ENCODE measurements at places on chromosomes 7 and 10. TPM values are rescaled to one million over a fixed set of nuclear protein-coding genes. Genes with fewer than 3 reads are reported as not detected.

DNA sequence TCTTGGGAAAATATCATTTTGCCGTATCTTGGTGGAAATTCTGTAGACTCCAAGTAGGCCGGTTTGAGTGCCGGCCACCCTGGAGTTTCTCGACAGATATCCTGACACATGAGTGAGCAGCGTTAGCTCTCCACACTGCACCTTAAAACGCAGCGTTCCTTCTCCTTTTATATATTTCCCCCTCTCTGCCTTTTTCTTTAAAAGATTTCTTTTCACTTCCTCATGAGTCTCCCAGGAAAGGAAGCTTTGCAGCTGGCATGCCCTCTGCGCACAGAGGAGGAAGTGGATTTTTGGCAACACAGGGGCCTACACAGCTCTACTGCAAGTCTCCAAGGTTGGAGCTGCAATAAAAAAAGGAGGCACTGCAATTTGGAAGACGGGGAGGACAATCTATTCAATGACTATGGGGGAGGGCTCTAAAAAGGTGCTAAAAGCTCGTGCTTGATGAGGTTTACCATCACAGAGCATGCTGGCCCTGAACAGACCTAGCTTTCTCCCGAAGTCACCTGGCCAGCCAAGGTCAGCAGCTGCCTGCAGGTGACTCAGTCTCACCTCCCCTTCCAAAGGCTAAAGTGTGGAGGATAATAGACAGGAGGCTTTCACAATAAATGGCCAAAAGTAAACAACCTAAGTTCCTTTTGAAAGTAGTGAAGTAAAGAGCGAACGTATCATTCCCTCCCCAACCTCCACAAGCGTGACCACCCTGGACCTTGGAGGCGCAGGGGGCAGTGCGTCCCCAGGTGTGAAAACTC is 252.8 kb downstream of the ZMYND11 start:
- no peak for DNase-seq

FGFR2 gene
- total RNA-seq: 0.17 TPM

DNA sequence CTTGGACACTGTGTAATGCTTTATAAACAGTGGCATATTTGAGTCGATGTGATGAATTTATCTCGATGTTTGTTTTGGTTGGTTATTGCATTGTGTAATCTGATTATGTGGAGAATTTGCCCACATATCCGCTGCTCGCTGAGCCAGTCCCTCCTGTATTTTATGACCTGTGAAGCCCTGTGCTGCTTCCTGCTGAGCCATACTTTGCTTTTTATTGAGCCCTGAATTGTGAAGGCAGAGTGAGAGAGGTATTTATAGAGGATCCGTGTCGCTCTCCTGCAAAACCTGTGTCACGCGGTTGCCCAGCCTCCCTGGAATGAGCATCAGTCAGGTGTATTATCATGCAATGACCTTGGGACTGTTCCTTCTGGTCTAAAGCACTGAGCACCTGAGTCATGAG is 253.7 kb downstream of the ARHGAP21 start:
- peak; percentile 89 for DNase-seq

DNA sequence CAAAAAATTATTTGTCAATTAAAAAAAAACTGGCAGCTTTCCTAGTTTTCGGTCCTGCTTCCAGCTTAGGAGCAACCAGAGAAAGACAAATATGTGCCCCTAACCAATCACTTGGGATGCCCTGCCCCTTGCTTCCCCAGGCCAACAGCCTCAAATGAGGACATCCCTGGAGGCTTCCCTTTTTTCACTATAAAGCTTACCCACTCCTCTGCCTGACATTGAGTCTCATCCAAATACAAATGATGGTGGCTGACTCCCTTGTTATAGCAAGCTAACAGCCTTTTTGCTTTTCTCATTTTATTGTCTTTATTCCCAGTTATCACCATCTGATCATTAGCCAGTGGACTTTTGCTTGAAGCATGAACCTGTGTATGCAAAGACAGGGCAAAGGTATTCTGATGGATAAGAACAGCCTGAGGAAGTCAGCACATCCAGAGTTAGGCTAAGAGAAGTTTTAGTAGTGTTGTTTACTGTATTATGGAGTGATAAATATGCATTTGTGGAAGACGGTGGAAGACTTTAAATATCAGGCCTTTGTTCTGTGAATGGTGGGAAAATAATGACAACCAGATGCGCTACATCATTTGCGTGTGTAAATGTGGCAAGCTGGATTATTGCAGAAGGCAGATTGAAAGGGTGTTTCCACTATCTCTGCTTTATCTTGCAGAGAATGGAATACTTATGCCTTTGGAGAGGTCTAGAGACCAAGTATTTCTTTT is 1.7 kb upstream of the CCM2 start:
- DNase-seq: no peak

- no peak for DNase-seq
Measured at GRCh38 chr10:48880016-48880705, 59.5 kb downstream of the LRRC18 start.

GRCh38 chr10:57815949-57816348 is 451.7 kb downstream of the IPMK start:
- DNase-seq: peak; percentile 67

- DNase-seq: peak; percentile 84
Measured at GRCh38 chr10:43128958-43129706, 9.1 kb upstream of the CSGALNACT2 start.

DNA sequence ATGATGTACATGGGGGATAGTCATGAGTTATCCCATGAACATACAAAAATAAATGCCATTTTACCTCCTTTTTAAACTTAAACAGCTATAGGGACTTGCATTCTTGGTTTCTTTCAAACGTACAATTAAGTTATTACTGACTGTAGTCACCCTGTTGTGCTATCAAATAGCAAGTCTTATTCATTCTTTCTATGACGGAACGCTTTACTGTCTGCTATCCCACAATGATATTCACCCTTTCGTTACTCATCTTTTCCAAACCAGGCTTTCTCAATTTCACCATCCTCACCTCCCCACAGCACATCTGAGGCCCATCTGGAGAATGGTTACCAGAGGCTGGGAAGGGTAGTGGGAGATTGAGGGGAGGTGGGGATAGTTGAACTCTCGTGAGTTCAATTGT is 218.8 kb downstream of the PHF14 start:
- DNase-seq: no peak

NFKB2 gene
- total RNA-seq: 45.0 TPM

DNA sequence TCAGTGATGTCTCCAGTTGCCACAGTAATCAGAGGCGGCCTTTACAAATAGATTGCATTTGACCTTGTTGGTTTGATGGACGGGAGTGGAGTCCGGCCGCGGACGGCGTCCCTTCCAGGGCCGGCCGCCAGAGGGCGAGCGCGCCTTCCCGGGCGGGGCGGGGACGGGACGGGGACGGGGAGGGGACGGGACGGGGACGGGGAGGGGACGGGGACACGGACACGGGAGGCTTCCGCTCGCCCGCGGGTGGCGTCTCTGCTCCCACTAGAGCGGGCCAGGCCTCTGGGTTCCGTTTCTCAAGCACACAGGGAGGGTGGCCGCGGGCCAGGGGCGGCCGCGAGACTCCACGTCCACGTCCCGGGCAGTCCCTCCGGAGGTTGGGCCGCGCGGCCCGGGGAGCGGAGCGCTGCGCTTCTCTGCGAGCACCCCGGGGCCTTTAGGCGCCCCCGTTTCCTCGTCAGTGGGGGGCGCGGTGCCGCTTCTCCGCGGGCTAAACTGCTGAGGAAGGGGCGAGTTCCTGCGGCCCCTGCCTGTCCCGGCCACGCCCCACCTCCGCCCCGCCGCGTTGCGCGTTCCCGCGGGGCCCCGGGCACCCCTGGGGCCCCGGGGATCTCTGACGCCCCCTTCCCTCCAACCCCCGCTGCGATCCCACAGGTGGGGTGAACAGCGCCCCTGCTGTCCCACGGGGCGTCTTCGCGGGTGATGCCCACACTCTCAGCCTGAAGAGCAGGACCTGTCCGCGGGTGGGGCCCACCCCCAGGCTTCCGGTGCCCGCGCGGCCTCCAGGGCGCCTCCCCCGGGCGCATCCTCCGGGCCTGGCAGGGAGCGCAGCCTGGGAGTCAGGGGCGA is 84.2 kb upstream of the MKI67 start:
- peak; percentile 51 for DNase-seq

EBLN1 gene
- total RNA-seq: not detected

- no peak for DNase-seq
Measured at GRCh38 chr10:88528806-88529570, 54.1 kb downstream of the RNLS start.

DNA sequence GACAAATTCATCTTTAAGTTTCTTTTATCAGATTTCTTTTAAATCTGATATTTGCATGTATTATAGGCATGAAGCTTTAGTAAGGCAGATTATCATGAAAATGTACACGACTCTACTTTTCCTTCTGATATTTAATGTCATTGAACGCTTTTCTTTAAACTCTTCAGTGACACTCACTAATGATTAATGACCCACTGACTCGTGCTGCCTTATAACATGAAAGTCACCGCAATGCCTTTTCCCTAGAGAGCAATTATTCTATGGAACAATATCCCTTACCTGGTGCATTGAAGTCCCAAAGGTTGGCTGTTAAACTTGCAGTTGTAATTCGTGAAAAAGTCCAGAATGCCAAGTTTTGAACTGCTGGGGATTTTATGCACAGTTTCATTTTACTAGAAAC is 33.4 kb upstream of the HGF start:
- no peak for DNase-seq

GRCh38 chr10:45602082-45602730 is 70.4 kb downstream of the ZFAND4 start:
- no peak for DNase-seq

CHST3 gene
- total RNA-seq: 17.0 TPM

HABP2 gene
- total RNA-seq: not detected

DNA sequence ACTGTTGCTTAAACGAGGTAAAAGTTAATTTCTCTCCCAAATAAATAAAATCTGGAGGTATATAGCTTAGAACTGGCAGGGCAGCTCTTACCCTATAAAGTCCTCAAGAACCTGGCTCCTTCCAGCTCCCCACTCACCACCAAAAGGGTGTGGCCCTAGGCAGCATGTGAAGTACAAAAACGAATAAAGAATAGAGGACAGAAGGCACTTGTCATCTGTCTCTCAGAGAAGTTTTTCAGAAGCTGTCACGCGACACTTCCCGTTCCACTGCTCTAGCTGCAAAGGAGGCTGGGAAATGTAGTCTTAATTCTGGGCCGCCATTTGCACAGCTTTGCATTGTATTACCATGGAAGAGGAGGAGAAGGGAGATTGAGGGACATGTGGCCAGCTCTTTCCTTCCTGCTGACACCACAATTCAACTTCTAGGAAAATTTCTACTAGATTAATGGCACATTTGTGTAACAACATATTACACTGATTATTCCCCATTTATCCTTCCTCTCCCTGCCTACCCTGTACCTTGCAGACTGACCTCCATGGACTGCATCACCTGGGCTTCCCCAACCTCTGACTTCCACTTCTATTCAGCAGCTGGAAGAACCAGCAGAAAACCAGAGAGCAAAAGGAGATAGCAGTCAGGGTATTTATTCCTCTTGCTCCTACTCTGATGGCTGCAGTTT is 62.2 kb downstream of the CCDC71L start:
- peak; percentile 80 for DNase-seq

GRCh38 chr7:68984306-68984705 is 614.0 kb upstream of the AUTS2 start:
- no peak for DNase-seq

DNA sequence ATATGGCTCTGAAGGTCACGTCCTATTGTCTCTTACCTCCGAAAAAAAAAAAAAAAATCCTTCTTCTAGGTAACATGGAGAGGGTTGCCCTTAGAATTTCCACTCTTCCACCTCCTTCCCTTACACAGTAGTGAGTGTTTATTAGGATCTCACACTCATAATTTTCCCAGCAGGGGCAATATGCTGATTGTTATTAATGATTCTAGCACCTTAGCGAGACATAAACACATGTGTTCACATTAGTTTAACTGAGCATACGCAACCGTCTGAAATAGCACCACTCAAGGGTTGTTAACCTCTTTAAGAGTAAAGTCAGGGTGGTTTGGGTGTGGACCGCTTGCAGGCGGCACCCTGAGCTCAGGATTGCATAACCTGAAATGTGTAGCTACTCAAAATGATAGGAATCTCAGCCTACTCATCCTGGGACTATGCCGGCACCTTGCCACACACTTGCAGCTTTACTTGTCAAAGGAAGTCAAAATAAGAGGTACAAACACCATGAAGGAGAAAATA is 52.2 kb downstream of the CPEB3 start:
- peak; percentile 86 for DNase-seq

INHBA gene
- total RNA-seq: 55.3 TPM

GRCh38 chr10:79245539-79246208 is 101.6 kb upstream of the PPIF start:
- no peak for DNase-seq

FLNC gene
- total RNA-seq: 121 TPM

GRCh38 chr7:26784118-26784517 is 80.3 kb downstream of the SKAP2 start:
- DNase-seq: no peak

TRPV5 gene
- not detected for total RNA-seq
